Breast epithelium (tissue), 4 donors: ENCODE measurements at places on chromosomes 16 and 17. TPM values are rescaled to one million over a fixed set of nuclear protein-coding genes. Genes with fewer than 3 reads are reported as not detected.

DNA sequence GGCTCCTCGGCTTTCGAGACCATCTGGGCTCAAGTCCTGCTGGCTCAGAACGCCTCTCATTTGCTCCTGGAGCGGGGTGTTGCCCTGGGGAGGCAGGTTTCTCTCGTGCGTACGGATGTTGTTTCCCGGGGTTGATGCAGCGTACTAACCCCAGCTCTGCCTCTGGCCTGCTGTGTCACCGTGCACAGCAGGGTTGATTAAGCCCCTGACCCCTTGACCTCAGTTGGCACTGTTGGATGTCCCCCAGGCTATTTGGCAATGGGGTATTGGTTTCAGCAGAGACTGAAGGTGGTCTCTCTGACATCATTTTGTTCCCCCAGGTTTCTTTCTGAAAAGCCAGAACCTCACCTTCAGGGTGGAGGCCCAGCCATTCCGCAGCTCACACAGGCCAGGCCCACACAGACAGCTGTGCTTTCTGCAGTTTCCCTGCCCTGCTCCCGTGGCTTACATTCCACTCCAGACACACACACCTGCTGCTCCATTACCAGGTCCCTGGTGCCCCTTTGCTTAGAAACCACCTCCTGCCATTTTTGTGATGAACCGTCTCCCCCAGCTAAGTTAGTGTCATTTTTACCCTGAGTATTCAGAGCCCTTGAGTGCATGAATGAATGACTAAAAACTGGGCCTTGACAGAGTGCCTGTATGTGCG is 233.5 kb downstream of the CCDC182 start:
- DNase-seq, result no peak

GRCh38 chr17:4104506-4104905 is 38.3 kb downstream of the ZZEF1 start:
- DNase-seq, result no peak

DNA sequence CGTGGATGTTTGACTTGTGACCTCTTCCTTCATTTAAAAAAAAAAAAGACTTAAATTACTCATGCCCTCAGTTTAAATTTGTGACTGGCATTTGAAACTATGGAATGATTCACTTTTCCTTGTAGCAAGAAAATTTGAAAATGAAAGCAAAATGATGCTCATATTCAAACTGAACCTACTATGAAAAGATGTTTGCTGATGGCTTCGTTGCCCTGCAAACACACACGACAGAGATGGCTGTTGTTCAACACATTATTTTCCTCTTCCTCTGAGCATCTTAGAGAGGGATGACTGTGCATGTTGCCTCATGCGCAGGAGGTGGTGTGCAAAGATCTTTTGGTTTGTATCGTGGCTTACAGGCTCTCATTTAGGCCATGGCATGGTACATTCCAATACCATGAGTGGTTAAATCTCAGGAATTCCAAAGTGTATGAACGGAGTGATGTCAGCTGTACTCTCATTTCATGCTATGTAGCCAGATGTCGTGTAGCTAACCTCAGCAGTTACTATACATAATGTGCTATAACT is 164.5 kb downstream of the PRKCA start:
- DNase-seq, result no peak

DNA sequence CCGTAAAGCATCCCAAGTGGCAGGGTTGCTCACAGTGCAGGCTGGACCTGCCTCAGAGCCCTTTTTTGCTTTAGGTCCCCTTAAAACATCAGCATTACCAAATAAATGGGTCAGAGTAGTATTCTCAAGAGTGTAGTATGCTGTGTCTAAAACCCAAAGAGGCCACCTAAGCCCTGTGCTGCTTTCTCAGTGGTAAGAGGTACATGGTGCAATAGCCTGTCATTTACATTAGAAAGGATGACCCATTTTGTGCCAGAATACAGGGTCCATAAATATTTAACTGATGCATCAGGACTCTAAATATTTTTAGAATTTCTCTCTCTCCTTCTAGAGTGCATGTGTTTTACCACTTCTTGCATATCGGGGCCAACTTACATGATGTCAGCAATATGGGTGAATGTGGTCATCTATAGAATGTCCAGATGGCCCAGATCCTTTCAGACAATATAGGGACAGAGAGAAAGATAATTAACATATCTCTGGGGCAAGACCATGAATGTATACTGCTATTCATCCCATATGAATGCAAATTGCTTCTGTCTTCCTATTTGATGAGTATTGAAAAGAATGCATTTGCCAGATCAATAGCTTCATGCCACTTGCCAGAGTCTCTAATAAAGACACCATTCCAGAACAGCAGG is 329.2 kb downstream of the PMP22 start:
- DNase-seq, result no peak

DNA sequence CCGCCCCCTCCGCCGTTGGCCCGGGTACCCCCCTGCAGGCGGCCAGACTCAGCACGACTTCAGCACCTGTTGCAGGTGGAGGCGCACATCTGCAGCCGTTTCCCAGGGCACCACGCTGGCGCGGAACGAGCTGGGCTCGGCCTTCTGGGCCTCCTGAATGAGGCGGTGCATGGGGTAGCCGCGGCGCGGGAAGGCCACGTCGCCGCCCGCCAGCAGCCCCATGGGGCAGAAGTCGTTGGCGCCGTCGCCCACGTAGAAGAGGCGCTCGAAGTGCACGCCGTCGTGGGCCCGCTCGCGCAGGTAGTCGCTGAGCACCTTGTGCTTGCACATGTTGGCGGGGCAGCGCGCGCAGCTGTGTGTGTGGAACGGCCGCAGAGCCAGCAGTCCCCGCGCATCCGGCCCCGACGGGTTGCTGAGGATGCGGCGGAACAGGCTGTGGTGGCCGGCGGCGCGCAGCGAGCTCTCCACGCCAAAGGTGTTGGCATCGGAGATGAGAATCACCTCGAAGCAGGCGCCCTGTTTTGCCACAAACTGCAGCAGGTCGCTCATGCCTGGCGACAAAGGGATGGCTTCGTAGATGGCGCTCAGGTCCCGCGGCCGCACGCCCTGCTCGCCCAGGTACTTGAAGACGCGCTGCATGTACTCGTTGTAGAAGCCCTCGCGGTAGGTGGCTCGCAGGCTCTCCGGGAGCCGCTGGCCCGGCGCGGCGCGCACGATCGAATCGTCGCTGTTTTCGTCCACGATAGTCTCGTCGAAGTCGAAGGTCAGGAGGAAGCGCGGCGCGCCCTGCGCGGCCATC is 6.2 kb downstream of the PHOSPHO1 start:
- DNase-seq, result no peak

Gene RBFOX1
- 0.29 TPM for total RNA-seq

Gene RPA1
- total RNA-seq, result 34.7 TPM
